Activated CD4-positive, alpha-beta T cell treated with anti-CD3 and anti-CD28 coated beads, Interleukin-2, amount 10 ng/mL, durations not matched to agents 7 days and 5 days (primary cell): ENCODE measurements at places on chromosomes 1 and 21. TPM values are rescaled to one million over a fixed set of nuclear protein-coding genes. Genes with fewer than 3 reads are reported as not detected.

Gene ATF3
- 10.0 TPM for total RNA-seq

Gene TMIGD3
- not detected for total RNA-seq

Gene TTC13
- total RNA-seq = 35.4 TPM

GRCh38 chr21:34351786-34352241, 12.0 kb upstream of the KCNE2 start:
- no peaks in the 10 kb centered on the region for H3K36me3 ChIP-seq
- no peak overlapping the region for H3K4me3 ChIP-seq
- H3K27ac ChIP-seq = no peak overlapping the region
- peak; percentile 23 for DNase-seq

Gene PRDM16
- total RNA-seq = 1.1 TPM

DNA sequence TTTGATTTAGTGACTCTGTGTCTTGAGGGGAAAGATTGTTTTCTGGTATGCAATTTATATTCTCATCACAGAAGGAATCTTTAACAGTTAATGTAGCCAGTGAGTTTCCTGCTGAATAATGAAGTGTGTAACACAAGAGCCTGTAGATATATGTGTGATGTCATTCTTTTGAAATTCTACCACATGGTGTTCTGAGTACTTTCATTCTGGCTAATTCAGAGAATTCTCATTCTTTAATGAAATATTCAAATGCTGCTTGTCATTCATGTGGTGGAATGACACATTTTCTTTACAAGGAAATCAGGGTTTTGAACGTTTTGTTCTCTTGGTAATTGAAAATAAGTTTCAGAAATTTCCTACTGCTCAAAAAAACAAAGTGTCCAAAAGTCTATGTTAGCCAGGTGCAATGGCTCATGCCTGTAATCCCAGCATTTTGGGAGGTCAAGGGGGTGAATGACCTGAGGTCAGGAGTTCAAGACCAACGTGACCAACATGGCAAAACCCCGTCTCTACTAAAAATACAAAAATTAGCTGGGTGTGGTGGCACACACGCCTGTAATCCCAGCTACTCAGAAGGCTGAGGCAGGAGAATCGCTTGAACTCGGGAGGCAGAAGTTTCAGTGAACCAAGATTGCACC, 79.6 kb downstream of the MAP3K21 start:
- no peak for DNase-seq
- H3K27me3 ChIP-seq = peaks cover 7% of the 10 kb centered on the region
- H3K27ac ChIP-seq = no peak overlapping the region
- H3K4me3 ChIP-seq = no peak overlapping the region
- peaks cover 3% of the 10 kb centered on the region for H3K36me3 ChIP-seq

Gene TRIM46
- 15.5 TPM for total RNA-seq

Gene ISG15
- 332 TPM for total RNA-seq

DNA sequence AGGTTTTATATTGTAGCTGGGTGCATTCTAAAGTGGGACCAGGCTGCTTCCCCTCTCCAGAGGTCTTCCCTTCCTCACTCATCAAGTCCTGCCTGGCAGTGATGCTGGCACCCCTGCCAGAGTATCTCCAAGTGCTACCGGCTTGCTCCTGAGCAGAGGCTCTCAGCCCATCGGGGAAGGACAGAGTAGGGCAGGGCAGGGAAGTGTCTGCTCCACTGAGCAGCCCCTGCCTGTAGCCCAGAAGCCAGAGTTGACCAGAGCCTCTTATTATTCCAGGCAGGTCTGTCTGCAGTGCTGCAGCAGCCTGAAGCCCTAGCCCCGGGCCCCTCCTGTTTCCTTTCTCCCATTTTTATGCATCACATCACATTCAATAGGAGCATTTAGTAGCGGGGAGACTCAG, 51.1 kb downstream of the ATP2B4 start:
- no peak for DNase-seq
- peak overlapping the region; percentile 31 for H3K27ac ChIP-seq
- H3K4me3 ChIP-seq = no peak overlapping the region
- peaks cover 73% of the 10 kb centered on the region for H3K4me1 ChIP-seq
- H3K27me3 ChIP-seq = no peaks in the 10 kb centered on the region
- peaks cover 45% of the 10 kb centered on the region for H3K36me3 ChIP-seq

- H3K4me1 ChIP-seq = peaks cover 17% of the 10 kb centered on the region
- no peak for DNase-seq
- H3K27me3 ChIP-seq = peaks cover 22% of the 10 kb centered on the region
- H3K36me3 ChIP-seq = no peaks in the 10 kb centered on the region
- H3K4me3 ChIP-seq = no peak overlapping the region
These were observed 478 bp downstream of the C2CD2 start for GRCh38 chr21:41953249-41953830.

- H3K4me3 ChIP-seq = peak within 1 kb of the TSS; percentile 67
- H3K4me1 ChIP-seq = peaks cover 12% of the 10 kb centered on the region
- no peaks in the 10 kb centered on the region for H3K36me3 ChIP-seq
These were observed at the start of gene CASZ1 for GRCh38 chr1:10796029-10796944. Gene CASZ1 (minus strand): TSS chr1:10796646. CDS start chr1:10693889, 102,757 bp downstream.

- no peaks in the 10 kb centered on the region for H3K4me1 ChIP-seq
- no peak overlapping the region for H3K27ac ChIP-seq
- H3K27me3 ChIP-seq = peaks cover 19% of the 10 kb centered on the region
- H3K4me3 ChIP-seq = no peak overlapping the region
- no peak for DNase-seq
These were observed 112.6 kb upstream of the CSF3R start for GRCh38 chr1:36595349-36595748.

Gene SMCP
- total RNA-seq = not detected

GRCh38 chr1:95504321-95504720, 270.3 kb downstream of the RWDD3 start:
- no peaks in the 10 kb centered on the region for H3K36me3 ChIP-seq
- no peaks in the 10 kb centered on the region for H3K4me1 ChIP-seq
- no peak for DNase-seq
- no peak overlapping the region for H3K4me3 ChIP-seq

DNA sequence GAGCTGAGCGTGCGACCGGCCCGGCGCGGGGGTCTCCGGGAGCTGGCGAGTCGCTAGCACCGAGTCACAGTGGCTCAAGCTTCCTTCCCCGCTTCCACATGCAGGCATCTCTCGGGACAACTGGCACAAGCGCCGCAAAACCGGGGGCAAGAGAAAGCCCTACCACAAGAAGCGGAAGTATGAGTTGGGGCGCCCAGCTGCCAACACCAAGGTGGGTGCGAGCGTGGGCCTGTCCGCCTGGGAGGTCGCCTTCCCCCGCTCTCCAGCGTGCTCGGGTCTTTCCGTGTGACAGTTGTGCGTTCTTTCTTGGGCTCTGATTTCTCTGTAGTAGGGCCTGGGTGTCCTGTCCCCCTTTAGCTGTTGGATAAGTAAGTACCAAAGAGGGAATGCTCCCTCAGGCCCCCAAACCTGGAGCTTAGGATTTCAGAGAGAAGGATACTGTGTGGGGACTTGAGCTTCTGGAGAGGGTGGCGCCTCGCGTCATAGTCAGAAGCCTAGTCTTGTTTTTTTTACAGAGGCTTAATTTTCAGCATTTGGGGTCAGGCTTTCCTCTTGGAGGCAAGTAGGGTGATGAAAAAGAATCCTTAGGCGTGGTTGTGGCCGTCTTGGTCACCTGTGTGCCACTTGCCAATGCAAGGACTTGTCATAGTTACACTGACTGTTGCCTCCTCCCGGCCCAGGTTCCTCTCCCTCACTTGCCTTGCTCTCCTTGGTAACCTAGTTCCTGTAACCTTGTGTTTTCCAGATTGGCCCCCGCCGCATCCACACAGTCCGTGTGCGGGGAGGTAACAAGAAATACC, 790 bp downstream of the RPS8 start:
- H3K27ac ChIP-seq = peak overlapping the region; percentile 94
- no peaks in the 10 kb centered on the region for H3K27me3 ChIP-seq
- peaks cover 49% of the 10 kb centered on the region for H3K36me3 ChIP-seq
- peaks cover 43% of the 10 kb centered on the region for H3K4me1 ChIP-seq
- peak; percentile 45 for DNase-seq

DNA sequence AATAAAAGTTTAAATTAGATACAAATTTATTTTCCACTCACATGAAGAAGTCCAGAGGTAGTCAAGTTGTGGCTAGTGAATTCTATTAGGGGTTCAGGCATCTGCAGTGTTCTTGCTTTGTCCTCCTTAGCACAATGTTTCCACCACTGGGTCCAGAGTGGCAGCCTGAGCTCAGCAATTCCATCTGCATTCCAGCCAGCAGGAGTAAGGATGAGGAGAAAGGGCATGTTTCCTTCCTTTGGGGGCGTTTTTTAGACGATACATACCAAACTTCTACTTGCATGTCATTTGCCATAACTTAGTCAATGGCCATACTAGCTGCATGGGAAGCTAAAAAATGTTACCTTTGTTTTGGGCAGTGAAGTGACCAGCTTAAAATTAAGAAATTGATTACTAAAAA, 98.5 kb upstream of the VANGL1 start:
- no peak overlapping the region for H3K27ac ChIP-seq
- H3K27me3 ChIP-seq = peaks cover 5% of the 10 kb centered on the region
- H3K4me3 ChIP-seq = no peak overlapping the region
- DNase-seq = no peak
- no peaks in the 10 kb centered on the region for H3K36me3 ChIP-seq

DNA sequence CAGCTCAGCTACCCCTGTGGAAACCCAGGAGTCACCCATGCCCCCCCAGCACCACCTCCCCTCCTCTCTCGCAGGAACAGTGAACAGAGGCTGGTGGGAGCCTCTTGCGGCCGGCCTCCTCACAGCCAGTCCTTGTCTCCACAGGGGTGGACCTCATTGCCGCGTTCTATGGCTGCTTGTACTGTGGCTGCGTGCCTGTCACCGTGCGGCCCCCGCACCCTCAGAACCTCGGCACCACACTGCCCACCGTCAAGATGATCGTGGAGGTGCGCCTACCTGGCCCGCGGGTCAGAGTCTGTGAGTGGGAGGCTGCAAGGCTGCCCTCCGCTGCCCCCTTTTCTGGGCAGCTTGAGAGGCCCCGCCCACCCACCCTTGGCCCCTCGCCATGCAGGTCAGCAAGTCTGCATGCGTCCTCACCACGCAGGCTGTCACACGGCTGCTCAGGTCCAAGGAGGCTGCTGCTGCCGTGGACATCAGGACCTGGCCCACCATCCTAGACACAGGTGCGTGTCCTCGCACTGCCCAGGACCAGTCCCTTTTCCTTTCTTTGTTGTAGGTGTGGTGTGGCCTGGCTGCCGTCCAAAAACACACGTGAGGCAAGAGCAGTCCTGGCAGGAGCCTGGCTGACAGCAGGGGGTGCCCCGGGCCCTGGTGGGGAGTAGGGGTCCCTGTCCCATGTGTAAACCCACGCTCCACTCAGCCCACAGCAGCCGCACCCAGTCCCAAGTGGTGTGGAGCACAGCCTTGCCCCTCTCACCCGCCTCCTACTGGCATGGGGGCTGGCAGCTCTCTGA, 50.3 kb downstream of the S100B start:
- peak overlapping the region; percentile 16 for H3K27ac ChIP-seq
- no peak for DNase-seq
- H3K4me3 ChIP-seq = no peak overlapping the region
- no peaks in the 10 kb centered on the region for H3K27me3 ChIP-seq
- peaks cover 70% of the 10 kb centered on the region for H3K36me3 ChIP-seq

- H3K36me3 ChIP-seq = no peaks in the 10 kb centered on the region
- DNase-seq = no peak
- no peak overlapping the region for H3K4me3 ChIP-seq
- H3K27me3 ChIP-seq = peaks cover 2% of the 10 kb centered on the region
These were observed 18.6 kb downstream of the ARMH1 start for GRCh38 chr1:44693159-44693558.
